A549 (cell line): ENCODE measurements at places on chromosomes 13 and 19. TPM values are rescaled to one million over a fixed set of nuclear protein-coding genes. Genes with fewer than 3 reads are reported as not detected.

POU2F2 gene
- 0.24 to 0.49 TPM (median 0.28 TPM) in 3 replicates for polyA plus RNA-seq

CALR3 gene
- polyA plus RNA-seq = not detected in 3 replicates

GRCh38 chr19:5132206-5132560, 163.3 kb downstream of the KDM4B start:
- DNase-seq = no peak

DNA sequence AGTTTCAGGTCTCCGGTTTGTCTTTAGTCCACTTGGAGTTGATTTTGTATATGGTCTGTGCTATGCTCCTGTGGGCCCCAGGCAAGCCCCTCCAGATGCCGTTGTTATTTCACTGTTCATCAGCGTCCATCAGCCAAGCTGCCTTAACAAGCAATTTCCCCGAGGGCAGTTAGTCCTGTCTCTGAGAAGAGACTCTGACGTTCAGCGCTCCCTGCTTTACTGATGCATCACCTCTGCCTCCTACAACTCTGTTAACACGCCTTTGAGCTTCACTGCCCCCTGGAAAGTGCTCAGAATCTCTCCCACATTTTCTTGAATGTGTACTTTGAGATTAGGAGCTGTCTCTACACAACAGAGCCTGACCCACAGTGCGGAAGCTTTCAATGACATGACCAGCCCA, 41.8 kb upstream of the UBAC2 start:
- DNase-seq = no peak
